Thyroid gland (tissue), 4 donors: ENCODE measurements at places on chromosomes 3 and 15. TPM values are rescaled to one million over a fixed set of nuclear protein-coding genes. Genes with fewer than 3 reads are reported as not detected.

Gene NPRL2
- total RNA-seq: 21.4 TPM

Gene CCNB2
- total RNA-seq: 1.4 TPM

Gene SLC9A9
- total RNA-seq: 19.6 TPM

Gene LMAN1L
- total RNA-seq: not detected

DNA sequence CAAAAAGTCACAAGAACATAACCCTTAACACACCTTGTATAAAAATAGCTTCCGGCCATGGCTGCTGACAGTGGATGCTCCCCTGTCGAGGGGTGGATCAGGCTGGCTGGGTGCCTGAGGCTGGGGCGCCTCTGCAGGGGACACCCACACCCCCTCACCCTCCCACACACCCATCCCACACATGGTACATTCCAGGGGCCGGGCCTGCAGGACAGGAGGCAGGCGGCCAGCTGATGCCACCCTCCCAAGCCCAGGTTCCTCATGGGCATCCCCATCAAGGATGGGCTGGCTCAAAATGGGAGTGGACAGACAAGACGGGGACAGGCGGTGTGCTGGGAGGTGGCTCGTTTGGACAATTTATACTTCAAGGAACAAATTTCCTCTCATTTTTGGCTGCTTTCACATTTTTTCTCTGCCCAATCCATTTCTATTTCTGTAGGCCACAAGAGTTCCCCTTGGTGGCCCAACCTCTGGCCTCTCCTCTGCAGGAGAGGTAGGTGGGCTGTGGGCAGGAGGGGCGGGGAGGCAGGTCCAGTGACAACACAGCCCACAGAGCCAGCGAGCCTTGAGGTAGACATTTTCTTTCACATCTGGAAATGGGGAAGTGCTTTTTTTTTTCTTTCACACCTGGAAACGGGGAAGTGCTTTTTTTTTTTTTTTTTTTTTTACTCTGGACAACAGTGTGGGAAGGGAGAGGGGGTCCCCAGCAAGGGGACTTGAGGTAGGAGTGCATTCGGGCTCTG lies 23.3 kb downstream of the RNU5B-1 start:
- H3K4me3 ChIP-seq: no peak overlapping the region
- H3K36me3 ChIP-seq: no peaks in the 10 kb centered on the region
- peak; percentile 68 for DNase-seq
- no peaks in the 10 kb centered on the region for H3K27me3 ChIP-seq

- H3K4me1 ChIP-seq: peaks cover 44% of the 10 kb centered on the region
- H3K4me3 ChIP-seq: no peak overlapping the region
- no peak for DNase-seq
- H3K27me3 ChIP-seq: no peaks in the 10 kb centered on the region
- no peaks in the 10 kb centered on the region for H3K36me3 ChIP-seq
- H3K27ac ChIP-seq: no peak overlapping the region
These were observed 5.9 kb downstream of the FEM1B start for GRCh38 chr15:68283401-68283800.

- no peaks in the 10 kb centered on the region for H3K27me3 ChIP-seq
- H3K4me3 ChIP-seq: no peak overlapping the region
- peaks cover 7% of the 10 kb centered on the region for H3K4me1 ChIP-seq
- DNase-seq: no peak
These were observed 38.4 kb downstream of the ROBO2 start for GRCh38 chr3:77078279-77078678.

GRCh38 chr15:62413153-62413552 lies 248.1 kb upstream of the C2CD4B start:
- no peaks in the 10 kb centered on the region for H3K27me3 ChIP-seq
- H3K27ac ChIP-seq: no peak overlapping the region
- no peaks in the 10 kb centered on the region for H3K4me1 ChIP-seq
- H3K4me3 ChIP-seq: no peak overlapping the region

DNA sequence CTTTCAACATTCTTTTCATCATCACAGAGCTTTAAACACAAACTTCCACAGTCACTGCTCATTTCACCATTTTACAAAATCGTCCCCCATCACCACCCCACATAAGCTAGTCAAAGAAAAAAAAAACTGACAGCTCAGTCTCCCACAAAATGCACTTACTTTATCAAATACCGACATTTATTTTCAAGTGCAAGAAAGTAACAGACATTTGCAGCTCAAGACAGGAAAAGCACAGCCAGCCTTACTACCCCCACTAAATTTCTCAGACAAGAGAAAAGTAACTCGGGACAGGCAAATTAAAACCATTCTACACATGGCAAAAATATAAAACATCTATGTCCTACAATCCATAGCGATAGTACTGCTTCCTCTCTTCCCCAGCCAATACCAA lies 402.4 kb downstream of the SHQ1 start:
- no peaks in the 10 kb centered on the region for H3K36me3 ChIP-seq
- peak overlapping the region; percentile 64 for H3K4me3 ChIP-seq
- H3K27me3 ChIP-seq: no peaks in the 10 kb centered on the region
- peak overlapping the region; percentile 73 for H3K27ac ChIP-seq
- H3K4me1 ChIP-seq: peaks cover 20% of the 10 kb centered on the region

GRCh38 chr3:193149998-193150397 lies 91.0 kb upstream of the PLAAT1 start:
- H3K4me1 ChIP-seq: peaks cover 9% of the 10 kb centered on the region
- no peak overlapping the region for H3K4me3 ChIP-seq
- no peak for DNase-seq
- no peaks in the 10 kb centered on the region for H3K27me3 ChIP-seq
